Transverse colon (tissue), 4 donors: ENCODE measurements at places on chromosomes 2 and 18. TPM values are rescaled to one million over a fixed set of nuclear protein-coding genes. Genes with fewer than 3 reads are reported as not detected.

DNA sequence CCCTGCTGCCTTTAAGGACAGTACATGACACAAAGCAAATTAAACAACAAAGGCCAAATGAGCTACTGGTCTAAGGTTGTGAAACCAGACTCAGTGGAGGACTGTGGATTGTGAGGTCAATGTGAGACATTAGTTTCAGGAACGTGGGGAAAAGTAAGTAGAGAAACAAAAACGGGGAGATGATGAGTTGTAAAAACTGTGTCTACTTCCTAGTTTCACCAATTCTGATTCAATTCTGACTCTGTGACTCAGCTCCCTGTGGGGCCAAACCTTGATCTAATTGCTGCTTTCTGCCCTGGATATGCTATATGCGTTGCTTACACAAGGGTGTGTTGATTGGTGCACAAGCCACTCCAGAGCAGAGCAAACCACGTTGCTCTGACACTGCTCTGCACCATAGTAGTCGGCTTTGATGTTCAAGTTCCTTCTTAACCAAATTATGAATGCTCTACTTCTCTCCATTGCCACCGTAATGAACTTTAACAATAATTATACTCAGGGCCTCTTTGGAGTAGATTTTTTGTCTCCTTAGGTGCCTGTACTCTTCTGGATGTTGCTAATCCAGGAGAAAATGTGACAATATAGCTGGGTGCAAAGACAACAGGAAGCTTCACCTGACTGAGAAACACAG, 1640.1 kb upstream of the CELF4 start:
- no peak overlapping the region for H3K4me3 ChIP-seq
- H3K36me3 ChIP-seq: no peaks in the 10 kb centered on the region
- H3K27me3 ChIP-seq: no peaks in the 10 kb centered on the region
- no peak overlapping the region for H3K27ac ChIP-seq
- no peaks in the 10 kb centered on the region for H3K4me1 ChIP-seq

GRCh38 chr2:100425573-100426383, 8.3 kb upstream of the CHST10 start:
- H3K36me3 ChIP-seq: no peaks in the 10 kb centered on the region
- H3K27me3 ChIP-seq: no peaks in the 10 kb centered on the region
- H3K4me3 ChIP-seq: no peak overlapping the region
- H3K27ac ChIP-seq: no peak overlapping the region
- no peaks in the 10 kb centered on the region for H3K4me1 ChIP-seq

DNA sequence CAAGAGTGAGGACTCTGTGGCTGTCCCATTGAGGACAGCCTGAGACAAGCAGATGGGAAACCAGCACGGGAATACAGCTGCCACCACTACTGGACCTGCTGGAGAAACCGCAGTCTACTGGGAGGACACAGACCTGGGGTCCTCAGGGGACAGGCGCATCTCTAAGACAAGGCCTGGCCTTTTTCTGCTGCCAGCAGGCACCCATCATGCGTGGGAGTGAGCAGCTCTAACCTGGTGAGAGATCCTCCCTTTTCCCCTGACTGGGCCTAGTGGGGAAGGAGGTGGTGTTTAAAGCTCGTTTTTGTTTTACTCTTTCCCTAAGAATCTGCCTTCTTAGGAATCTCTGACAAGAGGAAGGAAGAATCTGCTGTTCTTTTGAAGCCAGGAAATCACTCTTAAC, 36.6 kb downstream of the CYRIA start:
- no peaks in the 10 kb centered on the region for H3K36me3 ChIP-seq
- H3K4me3 ChIP-seq: no peak overlapping the region
- H3K27me3 ChIP-seq: no peaks in the 10 kb centered on the region
- H3K4me1 ChIP-seq: peaks cover 34% of the 10 kb centered on the region

- H3K36me3 ChIP-seq: peaks cover 15% of the 10 kb centered on the region
- no peak overlapping the region for H3K4me3 ChIP-seq
- no peaks in the 10 kb centered on the region for H3K4me1 ChIP-seq
- H3K27me3 ChIP-seq: no peaks in the 10 kb centered on the region
- no peak for DNase-seq
Measured at GRCh38 chr2:157727693-157728092, 99.0 kb upstream of the ACVR1C start.

DNA sequence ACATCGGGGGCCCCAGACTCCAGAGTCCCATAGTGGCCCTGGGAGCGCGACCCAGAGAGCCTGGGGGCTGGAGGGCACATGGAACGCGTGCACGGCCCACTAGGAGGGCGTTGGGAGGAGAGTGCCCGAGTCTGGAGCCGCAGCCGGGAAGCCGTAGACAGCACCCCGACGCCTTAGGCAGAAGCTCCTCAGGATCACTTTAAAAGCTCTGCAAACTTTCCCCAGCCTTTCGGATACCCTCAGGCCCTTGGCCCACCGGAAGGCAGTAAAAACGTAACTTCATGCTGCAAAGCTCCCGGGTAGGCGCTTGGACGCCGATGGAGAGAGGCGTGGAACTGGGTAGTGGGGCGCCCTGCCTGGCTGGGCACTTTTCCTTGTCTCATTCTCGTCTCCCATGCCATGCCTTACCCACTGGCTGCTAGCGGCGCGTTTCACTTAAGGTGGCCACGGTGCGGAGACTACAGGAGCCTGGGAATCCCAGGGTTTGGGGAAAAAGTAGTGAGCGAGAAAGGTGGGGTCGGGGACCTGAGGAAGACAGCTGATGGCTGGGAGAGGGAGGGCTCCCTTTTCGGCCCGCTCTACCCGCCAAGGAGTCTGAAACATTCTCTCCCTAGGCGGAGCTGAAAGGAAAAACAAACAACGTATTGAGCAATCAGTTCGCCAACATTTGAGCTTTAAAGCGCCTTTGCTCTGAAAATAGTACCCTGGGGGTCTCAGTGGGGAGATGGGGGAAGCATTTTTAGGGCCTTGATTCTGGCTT, 141.8 kb downstream of the MEIS1 start:
- no peaks in the 10 kb centered on the region for H3K4me1 ChIP-seq
- H3K36me3 ChIP-seq: no peaks in the 10 kb centered on the region
- DNase-seq: no peak
- peak overlapping the region; percentile 38 for H3K4me3 ChIP-seq

The RND3 gene
- total RNA-seq: 16.5 TPM

DNA sequence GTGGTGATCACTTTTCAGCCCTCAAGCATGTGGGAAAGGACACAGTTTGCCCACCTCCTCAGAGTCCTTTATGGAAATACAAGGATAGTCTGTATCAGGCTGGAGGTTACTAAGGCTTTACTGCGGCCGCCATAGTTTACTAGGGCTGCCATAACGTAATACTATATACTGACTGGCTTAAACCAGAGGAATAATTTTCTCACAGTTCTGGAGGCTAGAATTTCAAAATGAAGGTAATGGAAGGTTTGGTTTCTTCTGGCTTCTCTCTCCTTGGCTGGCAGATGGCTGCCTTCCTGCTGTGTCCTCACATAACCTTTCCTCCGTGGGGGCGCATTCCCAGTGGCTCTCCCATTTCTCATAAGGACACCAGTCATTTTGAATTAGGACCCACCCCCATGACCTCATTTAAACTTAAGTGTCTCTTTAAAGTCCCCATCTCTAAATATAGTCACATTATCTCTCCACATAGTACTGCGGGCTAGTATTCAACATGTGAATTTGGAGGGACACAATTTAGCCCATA, 12.5 kb upstream of the ATIC start:
- no peaks in the 10 kb centered on the region for H3K4me1 ChIP-seq
- no peak overlapping the region for H3K27ac ChIP-seq
- no peaks in the 10 kb centered on the region for H3K36me3 ChIP-seq
- DNase-seq: no peak

DNA sequence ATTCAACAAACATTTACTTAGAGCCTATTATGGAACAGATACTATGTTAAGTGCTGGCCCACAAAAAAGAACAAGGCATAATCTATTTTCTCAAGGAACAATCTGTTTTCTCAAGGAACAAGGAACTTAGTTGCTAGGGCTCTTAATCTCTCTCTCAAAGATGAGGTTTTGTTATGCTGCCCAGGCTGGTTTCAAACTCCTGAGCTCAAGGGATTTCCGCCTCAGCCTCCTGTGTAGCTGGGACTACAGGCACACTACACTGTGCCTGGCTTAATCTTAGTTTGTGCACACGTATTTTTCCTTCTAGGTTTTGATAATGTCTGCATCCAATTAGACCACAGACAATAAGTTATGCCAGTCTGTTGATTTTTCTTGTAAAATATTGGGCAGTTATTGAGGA, 89.5 kb downstream of the PTH2R start:
- no peaks in the 10 kb centered on the region for H3K4me1 ChIP-seq
- H3K36me3 ChIP-seq: no peaks in the 10 kb centered on the region
- no peak overlapping the region for H3K4me3 ChIP-seq
- no peak overlapping the region for H3K27ac ChIP-seq

The TSHZ1 gene
- 34.8 TPM for total RNA-seq

GRCh38 chr2:15603044-15603765, 11.5 kb downstream of the DDX1 start:
- H3K27me3 ChIP-seq: no peaks in the 10 kb centered on the region
- no peak overlapping the region for H3K27ac ChIP-seq
- H3K4me1 ChIP-seq: no peaks in the 10 kb centered on the region

DNA sequence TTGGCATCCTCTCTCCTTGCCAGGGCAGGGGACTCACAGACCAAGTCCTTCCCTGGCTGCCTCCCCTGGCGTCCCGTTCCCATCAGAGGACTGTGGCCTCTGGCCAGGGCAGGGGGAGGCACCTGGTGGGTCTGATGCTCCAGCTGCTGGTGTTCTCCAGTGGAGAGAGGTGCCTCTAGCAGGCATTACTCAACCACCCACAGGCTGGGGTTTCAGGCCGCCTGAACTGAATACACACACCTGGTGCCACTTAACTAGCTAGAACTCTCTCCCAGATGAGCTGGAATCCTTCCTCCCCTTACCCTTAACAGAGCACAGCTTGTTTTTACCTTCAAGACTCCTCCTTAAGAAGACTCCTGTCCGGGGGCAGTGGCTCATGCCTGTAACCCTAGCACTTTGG, 37.7 kb upstream of the CNGA3 start:
- no peaks in the 10 kb centered on the region for H3K36me3 ChIP-seq
- H3K4me1 ChIP-seq: no peaks in the 10 kb centered on the region
- H3K27ac ChIP-seq: peak overlapping the region; percentile 81
- no peaks in the 10 kb centered on the region for H3K27me3 ChIP-seq
- DNase-seq: no peak

- H3K4me3 ChIP-seq: peak overlapping the region; percentile 94
- H3K27me3 ChIP-seq: no peaks in the 10 kb centered on the region
- DNase-seq: no peak
- no peaks in the 10 kb centered on the region for H3K36me3 ChIP-seq
Measured at GRCh38 chr18:12884406-12885323, 628 bp upstream of the PTPN2 start.

DNA sequence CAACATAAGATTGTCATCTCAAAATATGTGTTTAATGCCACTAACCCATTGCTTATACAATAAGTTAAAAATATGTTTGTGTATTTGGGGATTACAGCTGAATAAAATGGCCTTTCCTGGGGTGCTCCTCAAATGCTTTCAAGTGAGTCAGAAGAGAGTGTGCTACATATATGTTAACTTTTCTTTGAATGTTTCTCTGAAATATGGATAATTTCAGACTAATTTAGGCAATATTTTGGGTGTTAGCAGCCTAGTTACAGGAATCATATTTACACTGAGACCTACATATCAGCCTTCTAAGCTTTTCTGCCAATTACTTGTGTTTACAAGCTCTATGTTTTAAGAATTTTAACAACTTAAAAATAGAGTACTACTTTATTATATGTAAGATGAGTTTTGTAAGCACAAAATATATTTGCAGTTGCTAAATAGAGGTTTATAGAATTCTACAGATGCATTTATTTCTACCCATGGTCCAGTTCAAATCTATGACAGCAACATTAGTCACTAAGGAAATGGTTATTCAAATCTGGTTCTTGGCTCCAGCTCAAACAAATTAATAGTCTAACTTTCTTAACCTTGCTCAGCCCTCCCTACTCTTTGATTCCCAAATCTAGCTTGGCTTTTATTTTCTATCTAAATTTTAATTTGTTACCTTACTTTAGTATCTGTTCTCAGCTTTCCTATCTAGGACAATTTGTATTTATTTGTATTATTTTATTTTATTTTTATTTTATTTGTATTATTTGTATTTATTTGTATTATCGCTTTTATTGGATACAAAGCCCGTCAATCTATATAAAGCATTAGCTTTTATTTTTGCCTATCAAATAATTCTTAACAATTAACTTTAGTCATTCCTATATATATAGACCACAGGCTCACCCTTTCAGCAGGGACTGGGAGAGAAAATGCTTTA, 48.9 kb downstream of the FSIP2 start:
- no peaks in the 10 kb centered on the region for H3K27me3 ChIP-seq
- no peaks in the 10 kb centered on the region for H3K36me3 ChIP-seq
- H3K27ac ChIP-seq: no peak overlapping the region
- peaks cover 12% of the 10 kb centered on the region for H3K4me1 ChIP-seq
